ENCODE measurements at places on chromosomes 4 and X.

DNA sequence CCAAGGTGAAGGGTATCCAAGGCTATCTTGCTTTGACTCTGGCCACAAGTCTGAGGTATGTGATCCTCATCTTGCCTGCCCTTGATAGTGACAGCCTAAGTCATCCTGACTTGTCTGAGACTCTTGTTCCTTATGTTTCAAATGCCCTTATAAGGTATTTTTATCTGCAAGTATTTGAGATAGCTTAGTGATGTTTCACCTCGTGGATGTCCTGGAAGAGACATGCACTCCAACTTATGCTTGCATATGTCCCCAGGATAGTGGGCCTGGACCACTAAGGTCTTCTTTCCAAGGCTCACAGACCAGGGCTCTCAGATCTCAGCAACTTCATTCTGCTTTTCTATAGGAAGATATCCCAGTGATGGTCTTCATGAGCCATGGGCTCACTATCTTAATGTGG, 120.5 kb upstream of the WDR1 start:
- no peak for DNase-seq

DNA sequence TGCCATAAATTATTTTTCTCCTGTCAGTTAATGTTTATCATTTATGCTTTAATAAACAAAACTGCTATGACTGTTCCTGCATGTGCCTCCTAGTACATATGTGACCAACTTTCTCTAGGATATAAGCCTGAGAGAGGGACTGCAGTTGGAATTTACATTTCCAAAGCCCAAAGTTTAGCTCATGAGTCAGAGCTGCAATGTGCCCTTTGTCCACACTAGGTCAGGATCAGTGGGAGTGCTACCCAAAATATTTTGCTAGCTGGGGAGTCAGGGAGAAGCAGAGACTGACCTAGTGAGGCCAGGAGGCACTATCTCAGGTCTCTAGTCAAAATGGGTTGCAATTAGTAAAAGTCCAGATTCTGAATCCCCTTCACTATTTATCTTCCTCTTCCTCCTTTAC, 92.7 kb downstream of the AR start:
- no peak for DNase-seq

- no peak for DNase-seq
Observed at GRCh38 chr4:143668930-143669552, 31.4 kb downstream of the FREM3 start.

DNA sequence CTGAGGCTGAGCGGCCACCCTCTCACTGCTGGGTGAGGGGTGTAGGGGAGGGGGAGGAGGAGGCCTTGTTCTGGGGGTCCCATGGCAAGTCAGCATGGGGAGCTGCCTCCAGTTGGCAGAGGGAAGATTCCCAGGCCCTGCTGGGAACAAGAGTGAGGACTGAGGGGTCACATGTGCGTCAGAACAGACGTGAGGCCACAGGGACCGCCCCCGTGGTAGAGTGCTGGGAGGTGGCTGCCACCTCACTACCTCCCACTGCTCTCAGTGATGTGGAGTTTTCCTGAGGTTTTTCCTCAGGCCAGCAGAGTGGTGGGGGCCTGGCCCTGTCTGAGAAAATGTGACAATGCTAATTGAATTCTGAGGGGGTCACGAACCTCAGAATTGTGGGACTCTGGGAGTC, 568 bp downstream of the MAGEC1 start:
- no peak for DNase-seq

DNA sequence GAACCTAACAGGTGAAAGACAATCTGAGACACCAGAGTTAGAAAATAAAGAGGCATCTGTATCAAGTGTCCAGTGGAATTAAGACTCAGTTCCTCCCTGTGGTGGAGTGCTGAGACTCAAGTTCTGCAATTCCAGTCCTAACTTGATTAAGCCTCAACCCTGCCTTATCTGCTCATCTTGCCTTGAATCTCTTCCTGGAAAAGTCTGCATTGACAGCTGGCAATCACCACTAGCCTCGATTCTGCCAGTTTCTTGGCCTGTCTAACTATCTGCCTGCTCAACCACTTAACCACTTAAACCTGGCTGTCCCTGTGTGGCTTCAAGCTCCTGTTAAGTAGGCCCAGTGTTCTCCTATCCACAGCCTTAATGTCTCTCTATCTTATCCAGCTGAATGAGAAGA, 22.4 kb upstream of the NEIL3 start:
- DNase-seq, result no peak

- DNase-seq, result no peak
Observed at GRCh38 chr4:66681962-66682361, 863.3 kb downstream of the CENPC start.
